PC-9 (cell line): ENCODE measurements at places on chromosomes 3 and 15. TPM values are rescaled to one million over a fixed set of nuclear protein-coding genes. Genes with fewer than 3 reads are reported as not detected.

- H3K36me3 ChIP-seq, result no peaks in the 10 kb centered on the region
- DNase-seq, result no peak
- no peak overlapping the region for H3K27ac ChIP-seq
- H3K27me3 ChIP-seq, result no peaks in the 10 kb centered on the region
- H3K4me1 ChIP-seq, result no peaks in the 10 kb centered on the region
Measured at GRCh38 chr15:46556559-46557379, 921.9 kb downstream of the SQOR start.

GRCh38 chr3:4972652-4973643, 6.3 kb upstream of the BHLHE40 start:
- H3K27me3 ChIP-seq, result no peaks in the 10 kb centered on the region
- no peak for DNase-seq
- H3K36me3 ChIP-seq, result no peaks in the 10 kb centered on the region
- peaks cover 10% of the 10 kb centered on the region for H3K4me1 ChIP-seq
- no peak overlapping the region for H3K27ac ChIP-seq

DNA sequence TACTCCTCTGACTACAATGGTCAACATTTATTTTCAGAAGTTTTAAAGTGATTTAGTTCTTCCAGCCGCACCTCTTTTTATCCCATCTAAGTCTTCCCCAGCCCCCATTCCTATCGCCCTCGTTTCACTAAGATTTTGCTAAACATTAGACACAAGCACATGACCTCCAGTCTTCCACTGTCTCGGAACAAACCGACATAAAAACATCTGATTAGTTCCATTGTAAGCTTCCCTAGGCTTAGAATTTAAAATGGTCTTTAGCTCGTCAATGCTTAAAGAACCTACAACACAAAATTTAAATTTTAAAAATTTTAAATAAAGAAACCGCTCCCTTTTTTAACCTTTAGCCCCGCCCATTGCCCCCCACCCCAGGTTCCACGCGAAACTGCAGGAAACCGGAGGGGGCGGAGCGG, 284 bp upstream of the TSC22D2 start:
- H3K4me3 ChIP-seq, result peak overlapping the region; percentile 69
- no peak for DNase-seq
- H3K36me3 ChIP-seq, result peaks cover 11% of the 10 kb centered on the region; the same call in 1 of the 2 replicates
- peak overlapping the region; percentile 97 for H3K27ac ChIP-seq

Gene ZNF660
- 1.0 and 1.2 TPM in 2 replicates for total RNA-seq

Gene ARHGEF3
- total RNA-seq, result 44.6 and 49.2 TPM in 2 replicates

DNA sequence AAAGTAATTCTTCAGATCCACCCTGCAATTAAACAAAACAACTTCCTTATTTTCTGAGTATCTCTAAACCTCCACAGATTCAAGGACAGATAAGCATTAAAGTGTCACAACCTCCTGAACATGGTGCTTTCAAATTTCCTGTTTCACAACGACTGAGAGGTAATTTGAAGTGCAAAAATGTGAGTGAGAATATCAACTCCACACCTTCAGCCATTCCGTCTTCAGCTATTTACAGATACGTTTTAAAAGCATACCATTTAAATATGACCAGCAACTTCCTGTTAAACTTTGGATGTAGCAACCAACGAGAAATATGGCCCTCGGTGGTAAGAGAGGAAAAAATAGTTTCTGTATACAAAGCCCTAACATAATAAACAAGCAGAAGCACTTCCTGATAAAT, 32.1 kb upstream of the PCSK6 start:
- no peaks in the 10 kb centered on the region for H3K36me3 ChIP-seq
- H3K27me3 ChIP-seq, result no peaks in the 10 kb centered on the region
- H3K4me3 ChIP-seq, result 0 out of 2 replicates have a peak overlapping the region, but pooled peaks have one; percentile 7
- DNase-seq, result no peak

GRCh38 chr15:63528138-63528659, 23.8 kb downstream of the USP3 start:
- no peak for DNase-seq
- H3K4me3 ChIP-seq, result no peak overlapping the region
- H3K36me3 ChIP-seq, result no peaks in the 10 kb centered on the region
- H3K4me1 ChIP-seq, result no peaks in the 10 kb centered on the region
- H3K27me3 ChIP-seq, result no peaks in the 10 kb centered on the region

GRCh38 chr15:43794269-43795037, 2.3 kb downstream of the SERF2 start:
- no peaks in the 10 kb centered on the region for H3K27me3 ChIP-seq
- H3K4me3 ChIP-seq, result no peak overlapping the region
- no peak overlapping the region for H3K27ac ChIP-seq
- peaks cover 13% of the 10 kb centered on the region for H3K36me3 ChIP-seq
- DNase-seq, result no peak

DNA sequence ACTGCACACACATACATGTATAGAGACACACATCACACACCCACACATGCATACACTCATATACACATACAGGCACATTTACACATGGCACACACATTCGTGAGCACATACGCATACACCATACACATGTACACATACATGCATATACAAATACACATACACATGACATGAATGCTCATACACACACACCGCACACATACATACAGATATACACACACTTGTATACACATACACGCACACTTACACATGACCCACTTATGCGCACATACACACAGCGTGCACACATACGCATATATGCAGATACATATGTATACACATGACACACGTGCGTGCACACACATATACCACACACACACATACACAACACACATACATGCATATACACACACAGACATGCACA, 162.7 kb downstream of the LRRK1 start:
- DNase-seq, result no peak
- H3K4me1 ChIP-seq, result no peaks in the 10 kb centered on the region
- H3K36me3 ChIP-seq, result no peaks in the 10 kb centered on the region
- no peak overlapping the region for H3K27ac ChIP-seq

Gene LRRIQ4
- 1.3 TPM in 2 replicates for total RNA-seq

- no peak overlapping the region for H3K4me3 ChIP-seq
- no peak for DNase-seq
- no peak overlapping the region for H3K27ac ChIP-seq
- no peaks in the 10 kb centered on the region for H3K4me1 ChIP-seq
Measured at GRCh38 chr15:55179141-55179540, 17.6 kb downstream of the RSL24D1 start.

Gene CNTN6
- not detected in 2 replicates for total RNA-seq

Gene SLC7A14
- not detected in 2 replicates for total RNA-seq

Gene OXTR
- total RNA-seq, result 3.4 and 6.9 TPM in 2 replicates

Gene TNIK
- total RNA-seq, result 28.8 and 30.7 TPM in 2 replicates

- H3K4me3 ChIP-seq, result no peak overlapping the region
- no peaks in the 10 kb centered on the region for H3K36me3 ChIP-seq
- H3K4me1 ChIP-seq, result no peaks in the 10 kb centered on the region
- H3K27ac ChIP-seq, result no peak overlapping the region
- H3K27me3 ChIP-seq, result no peaks in the 10 kb centered on the region
Measured at GRCh38 chr3:112514527-112515128, 15.4 kb upstream of the BTLA start.

- peaks cover 63% of the 10 kb centered on the region for H3K4me1 ChIP-seq
- H3K27me3 ChIP-seq, result no peaks in the 10 kb centered on the region
- H3K4me3 ChIP-seq, result 0 out of 2 replicates have a peak overlapping the region, but pooled peaks have one; percentile 6
- peaks cover 34% of the 10 kb centered on the region for H3K36me3 ChIP-seq
- peak overlapping the region; percentile 99 for H3K27ac ChIP-seq
Measured at GRCh38 chr3:149366941-149367840, 10.3 kb downstream of the TM4SF1 start.

DNA sequence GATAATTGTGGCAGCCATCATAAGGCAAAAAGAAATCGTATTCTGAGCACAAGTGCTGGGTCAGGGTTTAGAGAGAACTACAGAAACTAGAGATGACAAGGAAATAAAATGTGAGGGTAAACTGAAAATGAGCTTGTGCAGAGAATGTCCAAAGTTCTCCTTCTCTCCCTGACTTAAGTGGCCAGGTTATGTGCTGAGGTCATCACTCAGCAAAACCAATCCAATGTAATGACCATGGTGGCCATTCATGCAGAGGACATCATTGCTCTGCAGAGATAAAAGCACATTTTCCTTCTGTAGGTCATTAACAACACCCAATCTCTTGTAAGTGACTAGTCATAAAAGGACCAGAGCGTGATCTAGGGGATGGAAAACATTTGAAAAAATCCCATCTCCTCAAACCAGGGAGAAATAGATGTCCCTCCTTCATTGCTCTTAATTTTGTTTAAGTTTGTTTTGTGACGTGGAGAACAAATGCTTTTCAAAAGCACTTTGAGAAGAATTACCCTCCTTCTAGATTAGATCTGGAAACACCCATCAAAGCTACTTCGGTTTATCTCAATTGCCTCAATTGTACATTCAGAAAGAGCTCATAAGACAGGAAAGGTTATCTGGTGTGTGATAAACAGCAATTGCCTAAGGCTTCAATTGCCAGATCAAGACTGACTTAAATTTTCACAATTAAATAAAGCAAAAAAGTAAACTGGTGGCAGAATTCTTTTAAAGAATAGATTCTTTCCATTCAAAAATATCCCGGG, 173.4 kb downstream of the SERPINI1 start:
- H3K36me3 ChIP-seq, result no peaks in the 10 kb centered on the region
- no peak overlapping the region for H3K27ac ChIP-seq
- no peak overlapping the region for H3K4me3 ChIP-seq
- H3K4me1 ChIP-seq, result no peaks in the 10 kb centered on the region
- H3K27me3 ChIP-seq, result no peaks in the 10 kb centered on the region

Gene CPN2
- total RNA-seq, result not detected in 2 replicates

GRCh38 chr3:4738737-4739274, 240.4 kb upstream of the BHLHE40 start:
- no peaks in the 10 kb centered on the region for H3K36me3 ChIP-seq
- no peak overlapping the region for H3K27ac ChIP-seq
- no peak overlapping the region for H3K4me3 ChIP-seq

DNA sequence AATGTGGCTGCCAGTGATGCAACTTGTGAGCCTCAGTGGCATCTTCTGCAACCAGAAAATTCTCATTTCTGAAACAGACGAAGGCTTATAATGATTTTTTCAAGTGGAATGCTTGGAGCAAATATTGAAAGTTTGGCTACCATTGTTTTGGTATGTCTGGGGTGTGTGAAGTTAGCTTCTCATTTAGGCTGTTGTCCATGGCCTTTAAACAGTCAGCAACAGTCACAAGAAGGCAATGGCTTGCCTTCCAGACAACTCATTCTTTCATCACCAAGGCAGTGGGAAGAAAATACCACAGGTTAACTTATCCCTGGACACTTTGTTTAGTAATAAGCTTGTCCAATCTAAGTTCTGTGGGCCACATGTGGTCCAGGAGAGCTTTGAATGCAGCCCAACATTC, 4.7 kb upstream of the BNC1 start:
- H3K36me3 ChIP-seq, result no peaks in the 10 kb centered on the region
- H3K27me3 ChIP-seq, result no peaks in the 10 kb centered on the region
- DNase-seq, result no peak
- H3K27ac ChIP-seq, result peak overlapping the region; percentile 98
- peaks cover 77% of the 10 kb centered on the region for H3K4me1 ChIP-seq

Gene ALDH1A2
- total RNA-seq, result 3.1 and 4.0 TPM in 2 replicates

Gene ALDH1L1
- 46.9 and 50.0 TPM in 2 replicates for total RNA-seq

DNA sequence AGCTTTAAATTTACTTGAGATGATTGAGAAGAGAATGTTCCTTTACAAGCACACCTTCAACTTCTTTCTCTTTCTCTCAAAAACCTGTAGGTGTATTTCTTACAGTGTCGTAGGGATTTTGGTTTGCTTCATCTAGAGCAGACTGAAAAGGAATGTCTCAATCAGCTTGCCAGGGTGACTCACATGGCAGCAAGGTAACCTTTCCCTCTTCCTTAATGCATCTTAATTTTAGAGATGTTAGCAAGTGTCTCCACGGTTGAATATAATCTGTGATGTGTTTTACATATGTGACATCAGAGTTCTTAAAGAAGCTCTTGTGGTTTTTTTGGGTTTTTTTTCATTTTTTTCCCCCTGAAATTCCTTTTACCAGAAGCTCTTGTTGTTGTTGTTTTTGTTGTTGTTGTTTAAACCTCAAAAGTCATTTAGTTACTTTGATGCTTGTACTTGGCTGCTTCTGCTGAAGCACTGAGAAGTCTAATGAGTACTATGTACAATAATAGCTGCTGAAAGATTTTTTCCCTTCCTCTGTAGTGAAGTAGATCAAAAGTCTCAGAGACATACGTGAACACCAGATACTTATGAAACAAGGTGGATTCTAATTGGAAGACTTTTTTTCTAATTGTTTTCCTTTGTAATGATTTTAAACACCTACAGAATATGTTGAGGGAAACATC, 83.1 kb downstream of the RETNLB start:
- H3K27me3 ChIP-seq, result no peaks in the 10 kb centered on the region
- H3K4me1 ChIP-seq, result no peaks in the 10 kb centered on the region
- DNase-seq, result no peak
- no peak overlapping the region for H3K4me3 ChIP-seq
- no peaks in the 10 kb centered on the region for H3K36me3 ChIP-seq

DNA sequence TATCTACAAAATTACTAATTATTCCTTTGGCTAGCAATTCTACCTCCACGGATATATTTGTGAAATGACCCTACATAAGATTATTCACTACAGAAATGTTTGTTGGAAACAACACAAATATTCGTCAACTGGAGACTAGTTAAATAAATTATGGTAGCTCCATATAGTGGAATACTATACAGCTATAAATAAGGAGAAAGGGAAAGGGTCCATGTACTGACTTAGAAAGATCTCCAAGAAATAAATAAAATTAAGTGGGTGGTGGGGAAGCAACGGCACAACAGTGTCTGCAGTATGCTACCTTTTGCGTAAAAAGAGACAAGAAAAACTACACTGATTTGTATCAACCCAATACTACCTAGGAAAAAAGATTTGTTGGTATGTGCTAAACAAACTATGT, 96.7 kb upstream of the BHLHE40 start:
- H3K27me3 ChIP-seq, result no peaks in the 10 kb centered on the region
- H3K4me1 ChIP-seq, result peaks cover 12% of the 10 kb centered on the region
- no peak overlapping the region for H3K4me3 ChIP-seq

Gene IMPG2
- total RNA-seq, result 0.05 and 0.11 TPM in 2 replicates

- no peak overlapping the region for H3K27ac ChIP-seq
- no peak for DNase-seq
- no peaks in the 10 kb centered on the region for H3K27me3 ChIP-seq
- H3K4me3 ChIP-seq, result no peak overlapping the region
Measured at GRCh38 chr3:151903501-151903991, 30.1 kb downstream of the SUCNR1 start.

GRCh38 chr15:78417754-78418630, 20.0 kb upstream of the IREB2 start:
- H3K36me3 ChIP-seq, result no peaks in the 10 kb centered on the region
- H3K4me3 ChIP-seq, result no peak overlapping the region
- no peaks in the 10 kb centered on the region for H3K4me1 ChIP-seq
- H3K27ac ChIP-seq, result no peak overlapping the region

Gene CPNE9
- not detected in 2 replicates for total RNA-seq

- no peak overlapping the region for H3K27ac ChIP-seq
- H3K4me3 ChIP-seq, result no peak overlapping the region
- no peak for DNase-seq
- no peaks in the 10 kb centered on the region for H3K4me1 ChIP-seq
- H3K36me3 ChIP-seq, result no peaks in the 10 kb centered on the region
- H3K27me3 ChIP-seq, result peaks cover 5% of the 10 kb centered on the region; the same call in 1 of the 2 replicates
Measured at GRCh38 chr3:74501007-74501406, 113.5 kb downstream of the CNTN3 start.
